Activated naive CD8-positive, alpha-beta T cell treated with anti-CD3 and anti-CD28 coated beads for 36 hours (primary cell): ENCODE measurements at places on chromosomes 2 and 18. TPM values are rescaled to one million over a fixed set of nuclear protein-coding genes. Genes with fewer than 3 reads are reported as not detected.
A peak's percentile ranks its signal among the peaks of the same experiment; 100 is the strongest.

TMEM37 gene
- total RNA-seq, result not detected

- no peak for DNase-seq
Observed at GRCh38 chr2:168359082-168359481, 97.0 kb upstream of the CERS6 start.

SH3RF3 gene
- 2.2 TPM for total RNA-seq

- DNase-seq, result no peak
Observed at GRCh38 chr18:60951091-60951490, 382.1 kb upstream of the CDH20 start.

GRCh38 chr2:130231656-130232055 is 33.4 kb upstream of the TUBA3E start:
- DNase-seq, result no peak

DNA sequence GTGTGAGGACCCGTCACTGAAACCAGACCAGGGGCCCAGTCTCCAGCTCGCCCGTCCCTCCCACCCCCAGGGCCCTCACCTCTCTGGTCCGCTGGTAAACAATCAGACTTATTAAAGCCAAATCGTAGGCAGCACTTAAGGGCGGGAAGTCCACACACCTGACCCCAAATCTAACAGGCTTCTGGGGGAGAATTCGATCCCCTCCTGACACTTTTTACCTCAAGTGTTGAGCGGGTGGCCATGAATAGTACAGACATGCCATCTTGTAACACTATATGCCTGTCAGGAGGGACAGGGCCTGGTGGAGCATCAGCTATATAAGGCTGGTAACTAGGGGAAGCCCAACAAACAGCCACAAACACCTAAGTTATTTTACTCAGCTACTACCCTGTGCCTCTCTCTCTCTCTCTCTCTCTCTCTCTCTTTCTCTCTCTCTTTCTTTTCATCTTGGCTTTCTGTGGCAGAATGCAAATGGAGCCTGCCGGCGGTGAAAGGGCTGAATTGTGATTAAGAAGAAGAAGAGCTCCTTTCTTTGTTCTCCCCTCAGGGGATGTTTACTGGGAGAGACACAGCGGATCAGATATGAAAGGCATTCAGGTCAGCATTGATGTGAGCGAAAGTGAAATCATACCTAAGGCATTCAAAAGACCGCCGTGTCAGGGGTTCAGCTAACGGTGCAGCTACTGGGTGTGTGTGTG is 9.5 kb downstream of the ZEB2 start:
- no peak for DNase-seq

GRCh38 chr2:214410918-214411554 is at the start of gene VWC2L:
VWC2L (plus strand) TSS chr2:214411054; CDS start chr2:214414194, 3,140 bp downstream.
- peak; percentile 11 for DNase-seq

DNA sequence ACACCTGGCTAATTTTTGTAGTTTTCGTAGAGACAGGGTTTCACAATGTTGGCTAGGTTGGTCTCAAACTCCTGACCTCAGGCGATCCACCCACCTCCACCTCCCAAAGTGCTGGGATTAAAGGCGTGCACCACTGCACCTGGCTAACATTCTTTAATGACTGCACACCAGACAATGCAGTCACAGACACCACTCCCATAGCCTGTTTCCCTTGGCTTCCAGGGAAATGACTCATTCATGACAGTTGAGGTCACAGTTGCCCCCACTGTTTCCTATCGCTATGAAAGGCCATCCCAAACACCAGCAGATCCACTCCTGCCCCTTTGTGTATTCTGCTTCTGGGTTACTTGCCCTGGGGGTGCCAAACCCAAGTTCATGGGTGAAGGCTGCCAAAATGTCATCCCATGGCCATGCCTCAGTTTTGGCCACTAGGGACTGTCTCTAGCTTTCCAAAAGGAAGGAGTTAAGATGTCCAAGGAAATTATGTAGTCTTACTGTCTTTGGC is 8.7 kb downstream of the CHMP1B start:
- DNase-seq, result no peak

GRCh38 chr2:133682347-133682746 is 114.1 kb upstream of the NCKAP5 start:
- DNase-seq, result no peak

DNA sequence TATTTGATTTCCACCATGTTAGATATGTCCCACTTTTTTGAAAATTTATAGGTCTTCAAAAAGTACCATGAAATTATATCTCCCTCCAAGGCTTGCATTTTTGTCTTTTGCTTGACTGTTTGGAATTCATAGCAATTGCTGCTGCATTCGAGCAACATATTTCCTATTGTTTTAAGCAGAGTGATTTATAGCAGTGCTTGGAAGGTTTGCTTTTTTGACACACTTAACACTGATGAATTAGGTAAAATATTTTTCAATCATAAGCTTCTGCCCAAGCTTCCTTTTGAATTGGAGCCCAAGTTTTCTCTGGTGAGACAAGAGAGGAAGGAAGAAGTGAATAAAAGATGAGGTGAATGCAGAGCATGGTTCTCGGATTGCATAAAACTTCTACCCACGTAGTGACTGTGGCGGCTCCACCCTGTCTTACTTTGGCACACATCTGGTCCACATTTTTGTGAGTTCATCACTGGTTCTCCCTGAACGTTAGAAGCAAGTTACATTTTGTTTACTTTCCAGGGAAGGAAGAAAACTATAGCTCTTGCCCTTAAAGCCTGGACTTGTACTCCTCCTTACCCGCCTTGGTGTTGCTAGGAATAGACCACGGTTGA is 667.0 kb downstream of the TSN start:
- no peak for DNase-seq

DNA sequence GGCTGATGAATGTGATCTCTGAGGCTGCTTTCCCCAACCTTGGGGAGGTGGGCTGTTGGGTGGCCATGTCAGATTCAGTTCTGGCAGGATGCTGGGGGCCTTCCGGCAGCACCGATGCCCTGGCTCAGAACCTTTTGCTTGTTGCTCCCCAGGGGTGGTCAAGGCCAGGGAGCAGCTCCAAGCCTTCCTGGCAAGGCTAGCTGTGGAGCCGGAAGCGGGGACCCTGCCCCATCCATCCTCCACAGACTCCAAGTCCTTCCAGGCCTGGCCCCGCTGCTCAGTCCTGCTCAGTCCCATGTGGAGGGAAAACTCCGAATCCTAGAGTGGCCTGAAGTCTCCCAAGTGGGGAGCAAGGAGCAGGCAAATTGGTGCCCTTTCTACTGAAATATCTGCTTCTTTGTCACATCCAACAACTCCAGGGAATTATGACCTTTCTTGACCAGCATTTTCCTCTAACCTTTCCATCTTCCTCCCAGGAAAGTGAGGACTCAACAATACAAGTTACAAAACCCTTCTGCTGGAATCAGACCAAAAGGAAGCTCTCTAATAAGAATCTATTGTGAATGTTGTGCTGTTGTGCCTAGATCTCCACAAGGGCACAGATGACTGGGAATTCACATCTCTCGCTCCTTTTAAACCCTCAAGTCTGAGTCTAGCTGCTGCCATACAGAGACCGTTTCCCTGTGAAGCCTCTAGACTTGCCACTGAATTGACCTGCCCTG is 134.0 kb downstream of the MCFD2 start:
- no peak for DNase-seq

- no peak for DNase-seq
Observed at GRCh38 chr2:2796207-2796606, 465.1 kb upstream of the MYT1L start.

CHRND gene
- not detected for total RNA-seq

DNA sequence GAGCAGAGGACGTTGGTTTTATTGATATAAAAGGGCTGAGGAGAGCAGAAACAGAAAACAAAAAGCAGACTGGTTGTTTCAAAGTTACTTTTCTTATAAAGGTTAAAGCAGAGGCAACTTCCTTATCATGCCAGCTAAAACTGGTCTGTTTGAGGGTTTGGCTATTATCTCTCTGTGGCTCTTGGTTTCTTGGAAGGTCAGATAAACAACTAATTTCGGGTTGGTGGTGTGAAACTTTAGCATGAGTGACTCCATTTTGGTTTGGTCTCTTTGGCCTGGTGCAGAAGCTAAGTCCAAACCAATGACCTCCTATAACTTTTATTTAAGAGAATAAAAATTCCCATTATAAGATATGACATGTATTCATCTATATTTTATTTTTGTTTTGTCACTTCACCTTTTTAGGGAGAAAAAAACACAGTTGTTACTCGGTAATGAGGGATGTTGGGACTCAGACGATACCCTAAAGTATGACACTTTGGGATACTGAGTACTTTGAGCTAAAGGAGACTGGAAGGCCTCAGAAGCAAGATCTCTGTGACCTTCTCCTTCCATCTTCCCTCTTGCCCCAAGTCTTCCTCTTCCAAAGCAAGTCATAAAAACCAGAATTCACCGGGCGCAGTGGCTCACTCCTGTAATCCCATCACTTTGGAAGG is 23.3 kb downstream of the TNFAIP6 start:
- DNase-seq, result no peak

GRCh38 chr2:119427756-119428155 is 3.9 kb upstream of the TMEM37 start:
- no peak for DNase-seq

GRCh38 chr2:237434866-237435311 is 20.9 kb upstream of the COL6A3 start:
- DNase-seq, result peak; percentile 81

DNA sequence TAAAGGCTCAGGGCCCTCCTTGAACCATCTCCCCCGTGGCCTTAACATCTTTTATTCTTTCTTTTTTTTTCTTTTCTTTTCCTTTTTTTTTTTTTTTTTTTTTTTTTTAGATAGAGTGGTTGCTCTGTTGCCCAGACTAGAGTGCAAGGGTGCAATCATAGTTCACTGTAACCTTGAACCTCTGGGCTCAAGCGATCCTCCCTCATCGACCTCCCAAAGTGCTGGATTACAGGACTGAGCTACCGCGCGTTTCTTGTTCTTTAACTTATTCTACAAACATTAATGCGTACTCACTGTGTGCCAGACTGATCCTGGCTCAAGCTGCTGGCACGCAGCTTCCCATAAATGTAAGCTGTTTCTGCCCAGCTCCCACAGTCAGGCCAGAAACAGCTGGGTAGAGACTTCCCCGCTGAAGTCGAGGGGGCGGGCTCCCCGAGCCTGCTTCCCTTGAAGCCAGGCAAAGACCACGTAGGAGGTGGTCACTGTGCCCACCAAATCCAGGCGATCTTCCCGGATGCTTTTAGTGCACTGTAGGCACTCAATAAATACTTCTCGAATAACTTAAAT is 29.2 kb upstream of the ATP6V1B1 start:
- DNase-seq, result no peak

- no peak for DNase-seq
Observed at GRCh38 chr2:222024932-222025880, 273.6 kb downstream of the PAX3 start.

PCARE gene
- total RNA-seq, result not detected

- no peak for DNase-seq
Observed at GRCh38 chr18:52850031-52850560, 510.1 kb downstream of the DCC start.

DNA sequence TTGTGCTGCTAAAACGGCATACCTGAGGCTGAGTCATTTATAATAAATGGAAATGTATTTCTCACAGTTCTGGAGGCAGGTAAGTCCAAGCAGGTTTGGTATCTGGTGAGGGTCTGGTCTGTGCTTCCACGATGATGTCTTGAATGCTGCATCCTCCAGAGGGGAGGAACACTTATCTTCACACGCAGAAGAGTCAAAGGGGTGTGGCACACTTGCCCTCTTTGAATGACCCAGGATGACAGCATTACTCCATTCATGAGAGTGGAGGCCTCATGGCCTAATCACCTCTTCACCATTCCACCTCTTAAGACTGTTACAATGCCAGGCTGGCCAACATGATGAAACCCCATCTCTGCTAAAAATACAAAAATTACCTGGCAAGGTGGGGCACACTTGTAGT is 61.0 kb downstream of the NCAPH start:
- DNase-seq, result no peak

TMEM169 gene
- 0.40 TPM for total RNA-seq

GRCh38 chr18:27674411-27674810 is 489.3 kb upstream of the CHST9 start:
- DNase-seq, result no peak

DNA sequence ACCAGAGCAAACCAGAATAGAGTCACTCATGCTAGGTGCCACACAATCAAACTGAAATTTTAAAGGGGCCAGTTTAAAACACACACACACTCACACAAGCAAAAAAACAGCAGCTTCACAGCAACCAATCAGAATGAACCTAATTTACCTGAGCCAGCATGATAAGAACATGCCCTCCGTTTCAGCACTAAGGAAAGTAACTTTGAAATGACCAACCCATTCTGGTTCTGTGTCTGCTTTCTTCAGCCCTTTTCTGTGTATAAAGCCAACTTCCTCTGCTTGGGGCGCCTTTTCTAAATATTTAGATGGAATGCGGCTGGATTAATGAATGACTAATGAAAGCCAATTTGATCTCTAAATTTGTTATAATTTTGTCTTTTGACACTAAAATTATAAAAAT is 629.1 kb downstream of the ZEB2 start:
- DNase-seq, result no peak

DNA sequence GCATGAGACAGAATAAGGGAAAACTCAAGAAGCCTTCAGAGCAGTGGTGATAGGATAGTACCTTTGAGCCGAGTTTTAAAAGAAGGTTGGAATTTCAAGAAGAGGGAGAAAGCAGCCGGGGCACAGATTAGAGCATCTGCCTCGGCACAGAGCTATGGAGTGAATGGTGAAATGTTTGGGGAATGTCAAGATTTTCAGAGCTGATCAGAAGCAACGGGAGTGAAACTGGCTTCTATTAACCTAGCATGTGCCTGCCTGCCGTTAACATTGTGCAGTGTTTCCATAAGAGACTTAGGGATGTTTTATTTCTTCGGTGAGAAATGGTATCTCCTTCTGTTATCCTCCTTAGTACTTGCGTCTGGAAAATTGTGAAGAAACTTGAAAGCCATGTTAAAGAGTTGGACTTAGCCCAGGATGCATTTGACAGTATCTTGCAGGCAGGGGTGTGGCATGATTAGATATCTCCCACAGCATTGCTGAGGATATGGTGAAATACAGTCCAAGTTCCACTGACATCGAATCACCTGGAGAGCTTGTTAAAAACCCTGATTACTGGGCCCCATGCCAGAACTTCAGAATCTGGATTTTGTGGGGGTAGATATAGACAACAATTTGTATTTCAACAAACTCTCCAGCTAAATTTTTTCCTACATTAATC is 96.8 kb upstream of the PPP1CB start:
- no peak for DNase-seq

CERS6 gene
- total RNA-seq, result 20.6 TPM

GRCh38 chr2:218755567-218756404 is 26.2 kb upstream of the CYP27A1 start:
- DNase-seq, result no peak

ZSWIM2 gene
- not detected for total RNA-seq

SCN1A gene
- total RNA-seq, result not detected

GRCh38 chr18:38421872-38422615 is 856.4 kb upstream of the CELF4 start:
- DNase-seq, result no peak

RDH14 gene
- total RNA-seq, result 21.2 TPM

- no peak for DNase-seq
Observed at GRCh38 chr2:32377928-32378327, 21.1 kb downstream of the BIRC6 start.

GRCh38 chr2:210528716-210529115 is 27.7 kb upstream of the CPS1 start:
- no peak for DNase-seq
